Pancreas (tissue), 10 donors: ENCODE measurements at places on chromosomes 16 and 17. TPM values are rescaled to one million over a fixed set of nuclear protein-coding genes. Genes with fewer than 3 reads are reported as not detected.

DNA sequence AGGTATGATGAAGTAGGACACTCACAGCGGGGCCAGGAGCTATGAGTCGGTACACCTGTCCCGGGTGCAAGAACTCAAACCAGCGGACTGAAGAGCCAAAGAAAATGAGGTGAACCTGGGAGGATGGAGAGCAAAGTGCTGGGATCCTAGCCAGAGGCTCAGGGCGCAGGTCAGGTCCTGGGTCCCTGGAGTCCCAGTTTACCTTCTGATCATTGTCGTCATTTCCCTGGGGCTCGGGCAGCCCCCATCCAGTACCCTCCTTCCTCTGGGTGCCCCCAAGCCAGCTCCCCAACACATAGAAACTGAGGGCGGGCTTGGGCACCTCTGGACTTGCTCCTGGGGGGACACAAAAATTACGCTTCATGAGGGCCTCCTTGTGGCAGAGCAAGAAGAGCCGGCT is 16.2 kb downstream of the CTC1 start:
- H3K4me1 ChIP-seq = no peaks in the 10 kb centered on the region
- no peak overlapping the region for H3K4me3 ChIP-seq
- no peak for DNase-seq

DNA sequence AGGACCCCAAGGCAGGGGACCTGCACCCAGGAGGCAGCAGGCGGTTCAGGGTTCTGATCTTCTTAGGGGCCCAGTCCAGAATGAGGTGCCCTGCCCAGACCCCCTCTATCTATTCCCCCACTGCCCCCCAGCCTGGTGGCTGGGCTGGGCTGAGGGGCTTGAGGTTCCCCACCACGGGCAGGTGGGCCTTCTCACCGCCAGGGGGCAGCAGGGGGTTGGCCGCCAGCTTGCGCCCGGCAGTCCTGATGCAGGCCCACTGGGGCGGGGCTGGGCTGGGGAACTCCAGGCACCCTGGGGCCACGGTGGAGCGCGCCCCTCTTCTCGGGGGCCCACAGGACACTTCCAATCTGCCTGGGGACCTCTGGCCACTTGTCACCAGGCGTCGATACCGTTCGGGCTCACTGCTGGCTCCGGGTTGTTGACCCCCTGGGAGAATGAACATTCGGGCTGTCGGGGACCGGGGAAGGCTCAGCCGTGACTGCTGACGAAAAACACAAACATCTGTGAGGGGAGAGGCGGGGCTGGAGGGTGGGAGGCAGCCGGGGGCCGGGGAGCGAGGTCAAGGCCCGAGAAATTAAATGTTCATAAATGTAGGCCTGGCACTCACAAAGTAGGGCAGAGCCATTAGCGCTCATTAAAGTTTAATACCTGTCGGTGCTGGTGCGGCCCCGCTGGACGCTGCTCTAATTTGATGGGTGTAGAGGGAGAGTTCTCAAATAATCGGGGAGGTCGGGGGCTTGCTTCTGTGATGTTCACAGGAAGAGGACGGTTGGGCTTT is 219.3 kb upstream of the GSE1 start:
- H3K27me3 ChIP-seq = no peaks in the 10 kb centered on the region
- DNase-seq = peak; percentile 86
- H3K4me1 ChIP-seq = no peaks in the 10 kb centered on the region
- no peak overlapping the region for H3K4me3 ChIP-seq
- H3K27ac ChIP-seq = no peak overlapping the region
- H3K36me3 ChIP-seq = no peaks in the 10 kb centered on the region

Gene AOC3
- 2.5 TPM for total RNA-seq

Gene C17orf58
- total RNA-seq = 8.7 TPM

Gene KRTAP1-1
- total RNA-seq = 0.31 TPM

GRCh38 chr16:27408012-27408601 is 6.1 kb downstream of the IL21R start:
- no peak overlapping the region for H3K27ac ChIP-seq
- H3K27me3 ChIP-seq = peaks cover 7% of the 10 kb centered on the region
- no peaks in the 10 kb centered on the region for H3K4me1 ChIP-seq
- no peak for DNase-seq
- no peaks in the 10 kb centered on the region for H3K36me3 ChIP-seq
- H3K4me3 ChIP-seq = no peak overlapping the region

DNA sequence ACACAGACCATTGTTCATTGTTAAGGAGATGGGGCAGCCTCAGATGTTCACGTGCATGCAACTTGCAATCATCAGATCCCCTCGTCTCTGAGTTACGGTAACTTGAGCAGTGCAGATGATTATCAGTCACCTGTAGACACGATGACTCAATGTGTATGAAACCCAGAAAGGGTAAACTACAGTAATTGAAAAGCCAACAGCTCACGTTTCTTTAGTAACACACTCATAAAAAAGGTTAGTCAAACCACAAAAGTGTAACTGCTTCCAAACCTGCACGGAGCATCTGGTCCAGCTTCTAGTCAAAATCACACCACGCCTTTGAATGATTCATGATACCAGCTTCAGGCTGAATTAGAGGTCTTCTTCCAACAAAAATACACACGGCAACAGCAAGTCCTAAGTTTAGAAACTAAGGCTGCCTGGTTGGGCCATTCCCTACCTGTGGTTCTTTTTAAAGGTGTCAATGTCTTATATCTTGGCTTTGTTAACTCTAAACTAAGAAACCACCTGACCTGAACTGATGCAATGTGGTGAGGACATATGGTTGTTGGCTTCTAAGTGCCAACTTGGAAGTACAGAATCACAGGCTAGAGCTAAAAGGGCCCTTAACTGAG is 32.3 kb downstream of the GRB7 start:
- H3K27me3 ChIP-seq = no peaks in the 10 kb centered on the region
- no peaks in the 10 kb centered on the region for H3K36me3 ChIP-seq
- no peak overlapping the region for H3K27ac ChIP-seq
- no peak overlapping the region for H3K4me3 ChIP-seq
- no peak for DNase-seq
- H3K4me1 ChIP-seq = no peaks in the 10 kb centered on the region
